ENCODE measurements at places on chromosomes 3 and 15. TPM values are rescaled to one million over a fixed set of nuclear protein-coding genes. Genes with fewer than 3 reads are reported as not detected.

DNA sequence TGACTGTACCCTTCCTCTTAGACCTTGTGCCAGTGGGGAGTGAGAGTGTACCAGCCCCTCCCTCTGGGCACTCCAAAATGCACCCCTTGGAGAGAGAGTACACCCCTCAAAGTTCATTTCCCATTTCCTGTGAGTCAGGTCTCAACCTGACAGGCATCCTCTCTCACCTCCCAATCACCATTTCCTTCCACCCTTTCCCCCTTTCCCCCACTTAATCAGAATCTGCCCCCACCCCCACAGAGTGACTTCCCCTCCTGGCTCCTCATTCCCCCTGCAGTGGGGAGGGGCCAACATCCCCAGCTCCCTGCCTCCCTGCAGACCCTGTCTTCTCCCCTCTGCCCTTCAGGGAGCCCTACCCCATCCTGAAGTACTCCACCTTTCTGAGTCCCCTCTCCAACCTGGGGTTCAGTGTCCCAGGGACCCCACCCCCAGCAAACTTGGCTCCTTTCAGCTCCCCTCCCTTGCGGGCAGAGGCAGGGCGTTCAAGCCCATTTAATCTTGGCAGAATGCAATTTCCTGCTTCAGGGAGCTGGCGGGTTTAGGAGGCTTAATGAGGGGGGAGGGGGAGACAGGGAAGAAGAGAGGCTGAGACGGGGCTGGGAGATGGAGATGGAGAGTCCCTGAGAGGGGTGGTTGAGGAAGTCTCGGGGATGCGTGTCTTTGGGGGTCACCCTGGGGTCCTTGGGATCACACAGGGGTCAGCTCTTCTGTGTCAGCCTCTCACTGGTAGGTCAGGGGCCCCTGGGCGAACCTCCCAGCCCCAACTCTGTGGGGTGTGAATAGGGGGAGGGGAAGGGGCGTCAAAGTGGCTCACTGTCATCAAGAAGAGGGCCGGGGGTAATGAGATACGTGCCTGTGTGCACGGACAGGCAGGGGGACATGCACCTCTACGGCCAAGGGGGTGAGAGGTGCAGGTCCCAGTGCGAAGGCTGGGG is 16.6 kb upstream of the SEMA3F start:
- DNase-seq = no peak

DNA sequence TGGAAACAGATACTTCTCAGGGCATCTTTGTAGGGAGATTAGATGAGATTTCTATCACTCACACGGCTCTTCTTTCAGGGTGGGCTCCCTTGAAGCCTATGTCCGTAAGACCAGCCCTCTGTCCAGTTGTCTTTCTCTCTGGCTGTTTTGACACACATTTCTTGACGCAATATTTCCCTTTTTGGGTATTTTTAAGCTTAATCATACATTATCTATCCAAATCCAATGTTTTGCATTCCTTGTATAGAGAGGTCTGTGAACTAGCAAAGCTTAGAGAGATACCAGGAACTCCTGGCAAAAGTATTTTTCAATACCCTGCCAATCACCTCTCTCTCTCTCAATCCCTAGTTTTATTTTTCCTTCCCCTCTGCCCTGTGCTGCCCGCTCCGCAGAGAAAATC is 79.3 kb downstream of the EOMES start:
- DNase-seq = no peak

DNA sequence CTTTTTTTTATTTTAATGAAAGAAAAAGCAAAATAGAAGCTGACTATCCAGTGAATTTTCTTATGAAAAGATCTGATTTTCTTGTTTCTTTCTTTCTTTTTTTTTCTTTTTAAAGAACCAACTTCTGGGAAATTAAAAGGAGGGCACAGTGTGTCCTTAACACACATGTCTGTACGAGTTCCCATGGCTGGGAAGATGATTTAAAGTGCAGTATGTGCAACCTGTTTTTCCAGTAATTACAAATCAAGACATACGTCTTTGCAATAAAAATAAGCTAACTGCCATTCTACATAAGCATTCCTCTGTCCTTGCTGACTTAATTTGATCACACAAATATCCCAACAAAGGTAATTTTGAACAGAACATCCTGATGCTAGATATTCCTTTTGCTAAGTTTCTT is 416.1 kb downstream of the ROBO1 start:
- DNase-seq = no peak

- DNase-seq = no peak
These were observed 388.2 kb downstream of the LPP start for GRCh38 chr3:188542196-188542595.

DNA sequence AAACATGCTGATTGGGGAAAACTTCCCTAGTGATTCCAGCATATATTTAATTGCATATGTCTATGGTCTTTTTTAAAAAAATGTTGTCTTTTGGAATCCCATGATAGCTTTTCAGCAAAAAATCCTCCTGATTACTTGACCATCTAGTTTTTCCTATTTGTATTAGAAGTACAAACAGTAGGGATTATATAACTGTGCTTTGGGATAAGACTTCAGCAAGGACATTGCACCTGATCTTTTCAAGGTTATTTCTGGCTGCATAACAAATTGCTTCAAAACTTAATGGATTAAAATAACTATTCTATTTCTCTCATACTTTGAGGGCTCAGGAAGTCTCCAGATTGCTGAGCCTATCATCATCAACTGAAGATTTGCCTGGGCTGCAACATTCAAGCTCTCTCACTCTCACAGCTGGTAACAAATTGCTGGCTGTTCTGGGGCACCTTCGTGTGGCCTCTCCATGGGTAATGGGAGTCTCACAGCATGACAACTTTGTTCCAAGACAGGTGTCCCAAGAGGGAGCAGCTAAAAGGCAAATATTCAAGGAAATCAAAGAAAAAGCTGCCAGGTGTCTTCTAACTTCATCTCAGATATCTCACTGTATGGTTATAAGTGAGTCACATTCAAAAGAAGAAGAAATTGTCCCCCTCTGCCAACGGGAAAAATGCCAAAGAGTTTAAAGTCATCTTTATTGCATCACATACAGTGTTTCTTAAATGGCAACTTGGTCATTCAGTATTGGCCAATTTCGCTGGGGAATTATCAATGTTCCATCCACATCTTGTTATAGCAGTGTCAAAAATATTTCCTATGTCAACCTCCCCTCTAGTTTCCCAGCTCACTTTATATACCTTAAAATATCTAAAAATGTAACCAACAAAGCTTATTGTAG is 644.5 kb upstream of the GRM7 start:
- no peak for DNase-seq

- DNase-seq = no peak
These were observed 479.9 kb downstream of the CNTN4 start for GRCh38 chr3:2578560-2578959.

DNA sequence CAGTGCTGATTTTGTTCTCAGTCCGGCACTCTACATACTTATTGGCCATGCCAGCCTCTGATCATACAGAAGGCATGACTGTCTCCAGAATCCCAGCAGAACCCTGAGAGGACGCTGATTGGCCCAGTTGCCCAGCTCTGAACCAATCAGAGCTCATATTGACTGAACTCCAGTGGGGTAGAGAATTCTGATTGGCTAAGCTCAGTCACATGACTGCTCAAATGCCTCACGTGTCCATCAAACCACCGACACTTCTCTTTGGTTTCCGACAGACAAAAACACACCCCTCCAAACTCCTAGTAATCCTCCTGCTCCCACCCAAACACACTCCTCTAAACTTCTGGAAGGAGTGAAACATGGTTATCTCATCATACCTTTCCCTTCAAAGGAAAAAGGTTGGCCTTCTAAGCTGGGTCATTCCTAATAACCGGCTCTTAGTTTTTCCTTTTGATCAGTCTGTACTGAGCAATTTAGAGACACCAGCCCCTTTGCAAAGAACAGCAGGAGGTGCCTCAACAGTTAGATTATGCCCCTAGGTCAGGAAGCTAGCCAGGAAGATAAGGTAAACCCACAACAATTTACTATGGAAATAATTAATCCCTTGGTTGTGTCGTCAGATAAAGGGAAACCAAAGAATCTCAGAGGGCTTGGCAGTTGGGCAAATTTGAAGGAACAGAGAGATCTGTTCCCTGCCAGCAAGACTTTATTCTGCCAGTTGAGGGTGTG is 187.8 kb downstream of the TLE3 start:
- no peak for DNase-seq

GRCh38 chr15:97085731-97086130 is 755.2 kb downstream of the NR2F2 start:
- DNase-seq = no peak

GRCh38 chr3:162938083-162938482 is 1441.5 kb downstream of the OTOL1 start:
- no peak for DNase-seq

DNA sequence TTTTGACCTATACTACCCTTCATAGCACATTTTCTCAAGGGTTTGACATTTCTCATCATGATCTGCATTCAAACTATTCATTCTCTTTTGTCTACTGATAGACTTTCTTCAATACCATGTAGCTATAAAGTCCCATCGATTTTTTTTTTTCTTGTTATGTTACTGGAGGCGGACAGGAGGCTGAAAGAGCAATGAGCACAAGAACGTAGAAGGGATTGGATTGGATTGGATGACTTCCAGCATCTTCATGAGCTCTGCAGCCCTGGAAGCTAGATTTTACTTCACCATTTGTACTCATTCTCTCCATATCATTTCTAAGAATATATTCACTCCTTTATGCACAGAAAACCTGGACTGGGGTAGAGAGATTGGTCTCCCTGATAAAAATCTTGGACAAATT is 43.2 kb downstream of the DUT start:
- no peak for DNase-seq

DNA sequence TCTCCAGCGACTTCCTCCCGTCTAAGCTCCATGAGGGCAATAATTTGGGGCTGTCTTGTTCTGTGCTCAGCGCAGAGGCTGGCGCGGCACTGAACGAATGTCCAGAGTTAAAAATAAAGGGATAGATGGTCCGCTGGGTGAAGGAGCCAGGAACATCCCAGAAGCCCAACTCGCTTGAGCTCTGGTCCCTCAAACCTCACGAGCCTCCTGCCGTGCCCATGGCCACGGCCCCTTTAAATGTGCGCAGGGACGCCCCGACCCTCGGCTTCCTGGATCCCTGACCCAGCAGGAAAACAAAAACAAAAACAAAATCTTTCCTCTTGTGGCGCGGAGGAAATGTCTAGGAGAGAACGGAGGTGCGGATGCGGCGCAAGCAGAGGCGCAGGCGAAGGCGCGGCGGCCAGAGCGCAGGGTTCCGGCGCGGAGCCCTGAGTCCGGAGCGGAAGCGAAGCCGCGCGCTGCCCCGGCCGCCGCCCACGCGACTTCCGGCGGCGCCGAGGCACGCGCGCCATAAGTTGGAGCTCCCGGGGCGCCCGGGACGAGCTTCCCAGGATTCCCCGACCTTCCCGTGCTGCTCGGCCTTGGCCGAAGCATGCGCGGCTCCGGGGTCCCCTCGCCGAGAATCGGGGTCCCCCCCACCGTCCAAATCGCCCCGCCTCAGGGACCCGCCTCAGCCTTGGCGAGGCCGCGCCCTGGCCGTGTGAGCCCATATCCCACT is 52.9 kb upstream of the WNT7A start:
- DNase-seq = no peak

UROC1 gene
- total RNA-seq = not detected

IQCH gene
- total RNA-seq = 14.4 TPM

TEX264 gene
- total RNA-seq = 52.7 TPM

SNRPN gene
- 121 TPM for total RNA-seq

PAQR5 gene
- total RNA-seq = 6.5 TPM

GPR171 gene
- total RNA-seq = 4.7 TPM

C15orf62 gene
- total RNA-seq = 0.52 TPM

POTEB2 gene
- not detected for total RNA-seq

MBNL1 gene
- 223 TPM for total RNA-seq

All from ureter (tissue), 1 donor.